Activated CD8-positive, alpha-beta memory T cell treated with anti-CD3 and anti-CD28 coated beads for 1 hour (primary cell): ENCODE measurements at places on chromosomes 4 and X.

DNA sequence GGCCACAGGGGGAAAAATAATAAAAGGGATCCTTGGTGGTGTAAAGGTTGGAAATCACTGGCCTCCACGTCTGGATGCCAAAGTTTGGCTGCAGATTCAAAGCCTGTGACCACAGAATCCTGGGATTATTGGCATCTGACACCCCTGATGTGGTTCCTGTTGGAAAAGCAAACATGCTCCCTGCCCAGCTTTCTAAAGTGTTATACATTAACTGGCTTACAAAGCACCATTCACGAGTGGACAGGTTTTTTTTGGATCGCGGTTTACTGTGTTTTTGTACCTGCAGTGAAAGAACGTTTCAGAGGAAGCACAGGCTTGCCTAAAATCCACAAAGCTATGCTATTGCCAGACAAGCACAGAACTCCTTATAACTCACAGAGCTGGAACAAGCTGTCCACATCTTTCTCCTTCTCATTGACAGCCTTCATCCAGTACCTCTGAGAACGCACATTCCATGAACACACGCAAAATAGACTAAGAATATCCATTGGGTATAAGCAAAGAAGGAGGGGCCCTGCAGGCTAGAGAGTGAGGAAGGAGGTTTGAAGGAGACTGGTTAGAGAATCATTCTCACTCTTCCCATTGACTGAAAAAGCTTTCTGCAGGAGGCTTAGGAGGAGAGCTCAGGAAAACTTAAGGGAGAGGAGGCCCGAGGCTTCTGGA, 14.5 kb upstream of the CAPN6 start:
- no peak for DNase-seq

- DNase-seq: no peak
These were observed 8.4 kb downstream of the PNMA6E start for GRCh38 chrX:153392642-153393321.

DNA sequence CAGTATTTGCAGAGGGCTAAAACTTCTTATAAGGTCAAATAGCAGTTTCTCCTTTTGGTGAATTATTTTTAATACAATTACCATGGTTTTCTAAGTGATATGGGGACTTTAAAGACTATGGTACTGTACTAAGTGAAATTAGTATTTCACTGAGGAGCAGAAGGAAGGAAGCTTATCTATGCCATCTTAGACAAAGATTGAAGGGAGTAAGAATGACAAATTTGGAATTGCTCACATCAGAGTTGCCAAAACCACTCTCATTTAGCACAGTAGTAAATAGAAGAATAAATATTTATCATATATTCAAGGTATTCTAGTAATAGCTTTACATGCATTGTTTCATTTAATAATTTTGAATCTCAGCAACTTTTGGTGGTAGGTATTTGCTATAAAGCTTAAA, 30.4 kb downstream of the SULT1B1 start:
- no peak for DNase-seq

DNA sequence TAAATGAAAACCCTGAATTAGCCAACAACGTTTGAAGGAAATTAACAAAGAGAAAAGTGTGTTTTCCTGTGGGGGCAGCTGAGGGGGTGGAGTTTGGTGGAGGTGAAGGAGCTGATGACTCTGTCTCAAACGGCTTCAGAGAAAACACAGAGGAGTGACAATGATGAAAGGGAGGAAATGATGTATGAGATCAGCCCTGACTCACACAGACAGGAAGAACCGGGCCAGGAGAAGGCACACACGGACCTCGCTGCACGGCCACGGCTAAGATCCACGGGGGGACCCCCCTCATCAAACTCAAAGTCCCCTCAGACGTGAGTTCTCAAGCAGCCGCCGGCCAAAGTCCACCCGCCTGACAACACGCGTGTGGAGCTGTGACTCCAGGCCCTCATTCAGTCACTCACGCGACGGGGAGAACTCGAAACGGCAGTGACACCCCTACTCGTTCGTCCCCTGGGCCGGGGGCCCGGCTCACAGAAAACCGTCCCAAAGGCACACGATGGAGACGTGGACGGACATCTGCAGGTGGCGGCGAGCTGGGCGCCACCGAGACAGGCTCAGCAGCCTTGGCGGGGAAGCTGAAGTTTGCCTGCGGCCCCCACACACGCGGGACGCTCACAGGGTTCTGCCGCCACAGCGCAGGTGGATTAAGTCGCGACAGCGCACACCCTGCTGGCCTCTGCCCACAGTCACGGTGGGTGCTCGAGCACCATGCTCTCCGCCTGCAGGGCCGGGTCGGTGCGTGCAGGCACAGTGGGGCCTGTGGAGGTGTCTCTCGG, 28.8 kb downstream of the PPP2R3B start:
- no peak for DNase-seq
